ENCODE measurements at places on chromosomes 2 and 18.
A peak's percentile ranks its signal among the peaks of the same experiment; 100 is the strongest.

DNA sequence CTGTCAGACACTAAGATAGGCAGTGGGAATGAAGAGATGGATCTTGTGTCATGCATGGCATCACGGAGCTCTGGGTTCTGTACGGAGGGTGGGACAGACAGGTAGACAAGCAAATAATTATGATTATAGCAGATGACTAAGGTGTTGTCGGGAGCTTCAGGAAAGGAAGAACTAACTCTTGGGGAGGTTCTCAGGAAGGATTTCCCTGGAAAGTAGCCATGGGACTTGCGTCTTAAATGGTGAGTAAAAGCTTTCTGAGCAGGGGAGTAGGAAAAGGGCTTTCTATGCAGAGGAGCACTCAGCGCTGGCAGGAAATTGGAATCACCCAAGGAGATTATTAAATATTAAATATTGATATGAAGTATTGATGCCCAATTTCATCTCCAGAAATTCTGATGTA lies 35.5 kb downstream of the ATOH8 start:
- H3K27ac ChIP-seq = no peak overlapping the region
- no peak for DNase-seq

DNA sequence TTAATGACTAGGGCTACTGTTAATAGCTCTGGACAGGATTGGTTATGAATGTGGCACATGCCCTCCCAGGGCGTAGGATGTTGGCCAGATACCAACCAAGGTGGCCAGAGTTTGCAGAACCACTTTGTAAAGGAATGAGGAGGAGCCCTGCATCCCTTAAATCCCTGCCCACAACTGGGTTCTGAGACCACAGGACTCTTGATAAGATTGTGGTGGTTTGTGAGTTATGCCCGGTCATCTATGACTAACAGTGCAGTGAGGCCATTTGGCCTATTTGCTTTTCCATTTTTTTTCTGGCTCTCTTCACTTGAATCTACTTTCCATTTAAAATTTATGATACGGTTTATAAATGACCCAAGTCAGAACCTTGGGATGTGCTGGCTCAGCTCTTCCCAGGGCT lies 294.5 kb downstream of the PRKCE start:
- no peaks in the 10 kb centered on the region for H3K36me3 ChIP-seq
- peaks cover 4% of the 10 kb centered on the region for H3K4me1 ChIP-seq
- DNase-seq = no peak
- H3K27ac ChIP-seq = no peak overlapping the region
- no peak overlapping the region for H3K4me3 ChIP-seq
- H3K27me3 ChIP-seq = peaks cover 7% of the 10 kb centered on the region

DNA sequence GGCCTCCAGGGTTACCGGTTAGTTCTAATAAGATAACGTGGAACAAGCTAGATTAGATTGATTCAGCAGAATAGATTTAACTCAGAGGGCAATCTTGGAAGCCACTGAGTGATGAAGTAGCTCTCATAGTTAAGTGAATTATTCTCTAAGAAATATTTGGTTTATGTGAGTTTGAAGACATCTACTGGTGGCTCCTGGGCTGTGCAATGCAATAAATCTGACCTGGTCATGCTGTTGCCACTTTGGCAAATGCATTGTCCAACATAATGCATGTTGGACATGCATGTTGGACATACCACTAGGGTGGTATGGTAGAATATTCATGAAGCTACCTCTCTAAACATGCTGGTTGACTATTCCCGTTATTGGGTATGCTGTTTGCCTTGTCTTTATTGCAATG lies 493.7 kb upstream of the VRK2 start:
- DNase-seq = no peak
- H3K36me3 ChIP-seq = no peaks in the 10 kb centered on the region
- no peaks in the 10 kb centered on the region for H3K27me3 ChIP-seq
- H3K4me1 ChIP-seq = no peaks in the 10 kb centered on the region
- no peak overlapping the region for H3K4me3 ChIP-seq

- H3K27me3 ChIP-seq = no peaks in the 10 kb centered on the region
- no peak overlapping the region for H3K27ac ChIP-seq
- H3K4me3 ChIP-seq = no peak overlapping the region
- no peak for DNase-seq
- H3K4me1 ChIP-seq = no peaks in the 10 kb centered on the region
- H3K36me3 ChIP-seq = no peaks in the 10 kb centered on the region
Observed at GRCh38 chr2:234257859-234258561, 207.5 kb downstream of the SPP2 start.

DNA sequence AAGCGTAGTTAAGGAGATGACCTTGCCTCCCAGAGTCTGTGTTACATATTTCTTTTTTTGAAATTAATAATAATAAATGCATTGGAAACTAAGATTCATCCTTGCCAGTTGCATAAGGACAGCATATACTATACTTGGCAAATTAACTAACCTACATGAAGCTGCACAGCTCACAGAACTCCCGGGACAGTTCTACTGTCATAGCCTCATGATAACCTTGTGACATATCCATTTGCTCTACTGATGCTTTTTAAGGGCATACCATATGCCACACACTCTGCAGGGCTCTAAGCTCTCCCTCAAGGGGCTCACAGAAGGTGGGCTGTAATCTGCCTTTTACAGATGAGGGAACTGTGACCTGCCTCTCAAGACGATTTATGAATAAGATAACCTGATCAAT lies 3.8 kb downstream of the ITGB1BP1 start:
- H3K4me1 ChIP-seq = peaks cover 22% of the 10 kb centered on the region
- H3K4me3 ChIP-seq = no peak overlapping the region
- no peak for DNase-seq
- H3K27me3 ChIP-seq = no peaks in the 10 kb centered on the region
- peaks cover 15% of the 10 kb centered on the region for H3K36me3 ChIP-seq

- peaks cover 9% of the 10 kb centered on the region for H3K4me1 ChIP-seq
- peak; percentile 37 for DNase-seq
- no peak overlapping the region for H3K4me3 ChIP-seq
- no peaks in the 10 kb centered on the region for H3K27me3 ChIP-seq
- peaks cover 17% of the 10 kb centered on the region for H3K36me3 ChIP-seq
- 0 out of 3 replicates have a peak overlapping the region, but pooled peaks have one; percentile 43 for H3K27ac ChIP-seq
Observed at GRCh38 chr2:224382973-224383555, 18.8 kb downstream of the FAM124B start.

- H3K4me1 ChIP-seq = peaks cover 11% of the 10 kb centered on the region
- DNase-seq = no peak
- H3K27me3 ChIP-seq = no peaks in the 10 kb centered on the region
Observed at GRCh38 chr2:47041891-47042684, 113.0 kb downstream of the STPG4 start.

DNA sequence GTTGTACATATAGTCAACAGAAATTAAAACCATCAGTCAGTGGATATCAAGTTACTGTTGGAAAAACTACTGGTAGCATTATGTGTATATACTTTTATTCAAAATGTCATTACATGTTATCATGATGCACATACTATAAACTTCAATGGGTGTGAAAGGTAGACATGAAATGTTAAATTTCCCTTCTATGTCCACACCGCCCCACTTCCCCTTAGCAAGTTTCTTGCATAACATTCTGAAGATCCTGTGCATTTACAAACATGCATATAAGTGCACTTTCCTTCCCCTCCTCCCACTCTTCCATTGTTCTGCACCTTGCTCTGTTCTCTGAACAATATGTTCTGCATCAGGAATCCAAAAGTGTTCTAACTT lies 16.6 kb upstream of the HK2 start:
- H3K27ac ChIP-seq = no peak overlapping the region
- no peaks in the 10 kb centered on the region for H3K4me1 ChIP-seq
- H3K4me3 ChIP-seq = no peak overlapping the region
- H3K36me3 ChIP-seq = no peaks in the 10 kb centered on the region

DNA sequence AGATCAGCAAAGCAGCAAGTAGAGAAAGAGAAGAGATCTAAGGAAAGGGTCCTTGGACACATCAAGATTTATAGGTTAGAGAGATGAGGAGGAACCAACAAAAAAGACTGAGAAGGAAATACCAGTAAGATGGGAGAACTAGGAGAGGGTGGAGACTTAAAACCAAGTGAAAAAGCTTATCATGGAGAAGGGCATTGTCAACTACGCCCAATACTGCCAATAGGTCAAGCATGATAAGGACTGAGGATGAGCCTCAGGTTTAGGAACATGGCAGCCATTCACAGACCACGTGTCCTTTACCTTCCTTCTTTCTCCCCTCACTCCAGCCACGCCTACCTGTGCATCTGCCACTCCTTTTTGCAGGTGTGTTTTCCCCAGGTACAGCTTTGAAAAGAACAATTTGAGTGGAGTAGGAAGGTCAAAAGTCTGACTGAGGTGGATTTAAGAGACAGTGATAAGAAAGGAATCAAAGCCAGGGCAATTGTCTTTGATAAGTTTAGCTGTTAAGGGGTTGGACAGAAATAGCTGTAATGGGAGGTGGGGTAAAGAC lies 238.7 kb downstream of the STK39 start:
- H3K36me3 ChIP-seq = no peaks in the 10 kb centered on the region
- no peaks in the 10 kb centered on the region for H3K4me1 ChIP-seq
- peaks cover 5% of the 10 kb centered on the region for H3K27me3 ChIP-seq
- H3K4me3 ChIP-seq = no peak overlapping the region
- H3K27ac ChIP-seq = no peak overlapping the region

DNA sequence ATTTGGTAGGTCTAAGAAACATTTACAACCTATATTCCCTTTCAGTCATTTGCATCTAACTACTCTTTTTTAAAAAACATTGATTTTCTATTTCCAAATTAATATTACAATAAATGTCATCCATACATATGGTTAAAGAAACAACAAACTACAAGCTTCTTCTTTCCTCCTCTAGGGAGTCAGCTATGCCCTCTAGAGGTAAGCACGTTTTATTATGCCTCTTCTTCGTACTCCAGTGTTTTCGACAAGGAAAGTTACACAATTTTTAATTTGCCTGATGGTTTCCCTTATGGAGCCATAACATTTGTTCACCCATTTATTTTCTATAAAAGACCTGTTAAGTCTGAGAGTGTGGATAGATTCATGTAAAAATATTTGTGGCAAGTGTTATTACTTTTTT lies 183.4 kb upstream of the CDH7 start:
- H3K27ac ChIP-seq = no peak overlapping the region
- H3K4me1 ChIP-seq = no peaks in the 10 kb centered on the region
- DNase-seq = no peak
- no peak overlapping the region for H3K4me3 ChIP-seq
- H3K27me3 ChIP-seq = no peaks in the 10 kb centered on the region
- H3K36me3 ChIP-seq = no peaks in the 10 kb centered on the region

DNA sequence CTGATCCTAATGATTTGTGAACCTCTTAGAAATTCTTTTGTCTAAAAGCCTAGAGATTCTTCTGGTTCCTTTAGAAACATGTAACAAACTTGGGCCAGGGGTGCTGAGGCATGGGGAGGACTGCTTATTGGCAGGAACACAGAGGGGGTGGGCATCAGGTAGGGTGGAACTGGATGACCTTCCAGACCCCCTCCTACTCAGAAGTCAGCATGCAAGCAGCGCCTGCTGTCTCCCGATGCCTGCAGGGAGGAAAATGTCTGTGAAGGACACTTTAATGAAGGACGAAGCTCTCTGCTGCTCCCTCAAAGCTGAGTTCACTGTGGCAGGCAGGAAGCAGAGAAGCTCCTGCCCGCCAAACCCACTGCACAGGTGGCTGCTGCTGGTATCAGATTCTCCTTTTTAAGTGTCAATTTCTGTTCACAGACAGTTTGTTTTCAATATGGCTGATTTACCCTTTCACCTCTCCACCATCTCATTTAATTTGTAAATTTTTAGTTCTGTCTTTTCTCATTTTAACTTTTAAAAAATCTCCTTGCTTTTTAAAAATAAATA lies 19.4 kb downstream of the COA5 start:
- H3K27me3 ChIP-seq = no peaks in the 10 kb centered on the region
- no peak overlapping the region for H3K4me3 ChIP-seq
- no peak overlapping the region for H3K27ac ChIP-seq

- H3K36me3 ChIP-seq = no peaks in the 10 kb centered on the region
- no peaks in the 10 kb centered on the region for H3K27me3 ChIP-seq
Observed at GRCh38 chr18:58201733-58202730, 158.0 kb downstream of the NEDD4L start.
